ENCODE measurements at places on chromosomes 7 and 10. TPM values are rescaled to one million over a fixed set of nuclear protein-coding genes. Genes with fewer than 3 reads are reported as not detected.
A peak's percentile ranks its signal among the peaks of the same experiment; 100 is the strongest.

- no peak for DNase-seq
Observed at GRCh38 chr10:71025535-71025934, 137.2 kb upstream of the PCBD1 start.

DNA sequence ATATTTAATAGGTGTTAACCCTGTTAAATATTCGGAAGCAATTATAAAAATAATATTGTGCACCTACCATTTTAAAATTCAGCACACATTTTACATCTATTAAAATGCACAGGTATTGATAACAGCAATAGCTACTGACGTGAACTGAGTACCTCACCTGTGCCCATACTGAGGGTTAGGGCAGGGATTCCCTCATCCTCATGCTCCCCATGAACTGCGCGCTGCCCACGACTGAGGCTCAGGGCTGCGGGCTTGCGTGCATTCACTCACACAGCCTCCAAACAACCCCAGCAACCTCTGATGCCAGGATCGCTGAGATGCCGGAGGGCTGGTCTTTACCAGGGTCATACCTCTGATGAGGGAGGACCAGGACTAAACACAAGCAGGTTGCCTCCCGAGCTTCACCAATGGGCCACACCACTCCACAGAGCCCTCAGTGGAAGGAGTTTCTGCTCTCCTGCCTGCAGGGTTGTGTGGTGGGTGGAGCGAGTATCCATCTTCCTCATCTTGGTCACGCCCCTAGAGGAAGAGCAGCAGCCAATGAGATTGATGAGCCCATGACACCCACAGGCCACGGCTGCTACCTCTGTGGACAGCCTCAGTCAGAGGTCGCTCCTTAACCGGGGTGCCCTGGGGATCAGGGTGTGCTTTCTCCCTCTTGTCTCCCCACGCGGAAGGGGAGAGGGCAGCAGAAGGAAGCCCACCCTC, 478.3 kb downstream of the TNS3 start:
- no peak for DNase-seq

- no peak for DNase-seq
Observed at GRCh38 chr7:71972534-71972933, 439.6 kb downstream of the CALN1 start.

GRCh38 chr7:6403907-6404306, 43.8 kb downstream of the DAGLB start:
- DNase-seq, result no peak

DNA sequence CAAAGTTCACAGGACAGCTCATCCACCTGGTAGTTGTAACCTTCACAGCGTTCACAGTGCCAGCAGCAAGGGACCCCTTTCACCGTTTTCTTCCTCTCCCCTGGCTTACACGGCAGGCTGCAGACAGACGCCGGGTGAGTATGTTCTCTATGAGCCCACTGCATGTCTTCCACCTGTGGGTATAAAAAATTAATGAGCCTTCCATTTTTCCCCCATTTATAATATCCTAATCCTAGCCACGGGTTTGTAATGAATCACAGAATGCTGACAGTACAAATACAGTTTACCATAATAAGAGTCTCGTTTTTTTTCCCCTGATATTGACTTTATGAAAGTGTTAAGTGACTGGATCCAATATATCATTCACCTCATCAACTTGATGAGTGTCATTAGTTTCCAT, 719.0 kb downstream of the GRM8 start:
- DNase-seq, result no peak

DNA sequence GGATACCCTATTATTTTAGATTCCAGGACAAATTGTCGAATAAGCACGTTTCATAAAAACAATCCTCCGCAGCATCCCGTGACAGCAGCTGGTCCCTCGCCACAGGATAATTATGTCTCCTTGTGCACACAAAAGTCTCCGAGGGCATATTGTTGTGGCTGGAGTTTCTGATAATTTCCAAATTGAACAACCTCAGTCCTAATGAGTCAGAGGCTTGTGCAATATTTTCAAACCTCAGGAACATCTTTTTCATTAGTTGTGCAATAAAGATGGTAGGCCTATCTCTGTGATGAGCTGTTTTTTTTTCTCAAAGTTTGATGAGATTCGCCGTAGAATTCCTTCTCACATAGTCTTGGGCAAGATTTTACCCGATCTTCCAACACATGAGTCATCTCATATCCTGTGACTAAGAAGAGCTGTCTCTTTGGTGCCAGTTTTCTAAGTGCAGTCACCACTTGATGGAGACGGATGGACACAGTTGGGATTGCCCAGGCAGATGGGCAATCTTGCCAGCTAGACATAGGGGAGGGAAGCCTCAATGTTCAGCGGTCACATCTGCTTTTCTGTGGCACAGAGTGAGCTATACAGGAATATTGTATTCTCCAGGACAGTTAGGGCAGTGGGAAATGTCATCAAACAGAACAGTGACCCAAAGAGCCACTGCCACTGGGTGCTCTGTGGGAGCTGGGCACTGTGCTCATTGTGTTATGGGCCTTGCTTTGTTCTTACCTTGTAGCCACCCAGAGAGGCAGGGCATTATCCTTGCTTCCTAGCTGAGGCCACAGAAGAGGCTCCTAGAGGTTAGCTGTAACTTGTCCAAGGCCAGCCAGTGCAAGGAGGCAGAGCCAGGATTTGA, 7.8 kb downstream of the HTRA1 start:
- DNase-seq, result peak; percentile 64

DNA sequence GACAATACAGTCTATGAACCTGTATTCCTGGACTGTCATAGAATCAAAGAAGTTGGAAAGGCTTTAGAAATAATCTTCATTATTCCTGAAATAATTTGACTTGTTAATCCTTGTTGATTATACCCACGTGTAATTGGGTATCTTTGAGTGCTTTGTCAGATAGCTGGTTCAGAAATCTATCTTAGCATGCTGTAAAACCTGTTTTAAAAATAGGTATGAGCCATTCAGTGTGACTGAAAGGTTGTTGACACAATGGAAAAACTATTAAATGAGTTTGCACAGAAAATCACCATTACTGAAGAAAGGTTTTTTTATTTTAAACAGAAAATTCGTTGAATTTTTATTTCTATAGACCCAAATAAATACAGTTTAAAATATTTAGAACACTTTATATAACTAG, 38.7 kb downstream of the PHTF2 start:
- no peak for DNase-seq

- no peak for DNase-seq
Observed at GRCh38 chr10:120969219-120969645, 118.1 kb downstream of the WDR11 start.

DNA sequence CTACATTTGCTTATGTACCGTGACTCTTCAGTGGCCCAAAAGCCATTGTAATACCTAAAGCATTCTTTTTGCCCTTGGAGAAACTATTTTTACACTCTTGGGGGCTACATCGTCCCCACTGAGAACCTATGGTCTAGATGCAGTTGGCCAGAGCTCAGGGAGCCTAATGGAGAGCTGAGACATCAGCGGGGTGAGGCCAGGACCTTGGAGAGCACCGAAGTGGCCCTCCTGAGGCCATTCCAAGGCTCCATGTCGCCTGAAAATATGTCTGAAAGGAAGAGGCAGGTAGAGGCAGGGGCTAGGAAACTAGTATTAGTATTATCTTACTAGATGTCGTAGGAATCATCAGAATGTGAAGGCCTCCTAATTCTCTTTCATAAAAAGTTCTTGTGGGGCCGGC, 4.9 kb downstream of the PKD2L1 start:
- no peak for DNase-seq

DNA sequence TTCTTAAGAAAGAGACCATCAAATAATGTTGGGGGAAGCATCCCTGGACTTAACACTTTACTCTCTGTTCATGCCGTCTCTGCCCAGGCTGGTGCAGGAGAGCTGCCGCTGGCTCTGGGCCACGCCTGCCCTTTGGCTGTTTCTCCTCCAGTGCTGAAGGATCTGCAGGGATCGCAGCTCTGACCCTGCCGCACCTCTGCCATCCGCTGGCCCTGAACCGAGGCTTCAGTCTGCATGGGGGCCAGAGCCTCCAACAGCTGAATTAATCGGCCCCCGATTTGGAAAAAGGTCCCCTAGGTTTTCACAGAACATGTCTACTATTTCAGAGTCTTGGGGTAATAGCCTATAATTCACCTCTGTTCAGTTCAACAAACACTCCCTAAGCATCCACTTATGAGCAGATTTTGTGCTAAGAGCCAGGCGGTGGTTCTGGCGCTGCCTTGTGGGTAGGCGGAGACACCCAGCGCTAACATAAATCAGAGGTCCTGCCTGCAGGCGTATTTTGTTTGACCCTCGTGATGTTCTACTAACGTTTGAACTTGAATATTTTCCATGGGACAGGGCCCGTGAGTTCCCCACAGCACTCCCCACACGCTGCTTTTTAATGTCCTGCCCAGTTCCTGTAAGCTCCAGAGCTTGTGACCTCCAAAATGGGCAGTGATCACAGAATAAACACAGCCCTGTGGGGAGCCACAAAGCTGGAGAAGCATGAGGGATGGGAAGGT, 99.0 kb downstream of the DYNC2I1 start:
- no peak for DNase-seq

DNA sequence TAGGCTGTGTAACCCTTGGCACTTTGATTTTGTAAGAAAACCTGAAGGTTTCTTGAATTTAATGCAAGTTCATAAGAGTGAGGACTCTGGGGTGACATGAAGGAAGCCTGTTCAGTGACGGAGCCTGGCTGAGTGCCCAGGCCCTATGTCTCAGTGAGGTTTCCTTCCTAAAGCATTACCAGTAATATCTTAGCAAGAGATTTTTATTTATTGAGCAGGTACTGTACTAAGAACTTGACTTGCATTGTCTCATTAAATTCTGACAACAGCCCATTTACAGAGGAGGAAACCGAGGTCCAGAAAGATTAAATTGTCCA, 197.2 kb downstream of the HECW1 start:
- no peak for DNase-seq

GRCh38 chr7:40498924-40499510, 364.2 kb downstream of the SUGCT start:
- no peak for DNase-seq

CTAGE8 gene
- 0.49 TPM for total RNA-seq

RBM48 gene
- 12.0 TPM for total RNA-seq
